Stimulated activated CD8-positive, alpha-beta memory T cell treated with anti-CD3 and anti-CD28 coated beads, Interleukin-4, amount 100 ng/mL, for 48 hours (primary cell): ENCODE measurements at places on chromosomes 12 and 14.

GRCh38 chr12:54935235-54935951, 49.2 kb downstream of the TESPA1 start:
- DNase-seq = peak; percentile 59

DNA sequence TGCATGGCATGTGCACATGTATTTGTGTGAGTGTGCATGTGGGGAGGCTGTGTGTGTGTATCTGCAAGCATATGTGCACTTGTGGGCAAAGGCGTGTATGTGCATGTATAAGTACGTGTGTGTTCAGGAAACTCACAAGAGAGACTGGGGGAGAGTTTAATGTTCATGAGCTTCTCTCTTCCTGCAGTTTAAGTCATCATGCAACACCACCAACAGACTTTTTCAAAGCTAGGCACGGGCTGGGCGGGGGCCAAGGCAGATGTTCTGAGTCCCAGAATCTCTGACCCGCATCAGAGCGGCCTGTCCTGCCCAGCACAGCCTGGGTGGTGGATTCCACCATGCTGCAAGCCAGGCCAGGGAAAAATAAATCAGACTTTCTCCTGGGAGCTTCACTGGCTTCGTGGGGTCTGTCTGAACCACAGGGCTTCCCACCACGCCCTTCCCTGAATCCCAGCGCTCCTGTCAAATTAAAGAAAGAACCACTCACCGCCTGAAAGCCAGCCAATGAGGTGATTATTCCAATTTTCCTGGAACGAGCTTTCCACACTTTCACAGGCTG, 75.7 kb downstream of the PITPNM2 start:
- DNase-seq = no peak

DNA sequence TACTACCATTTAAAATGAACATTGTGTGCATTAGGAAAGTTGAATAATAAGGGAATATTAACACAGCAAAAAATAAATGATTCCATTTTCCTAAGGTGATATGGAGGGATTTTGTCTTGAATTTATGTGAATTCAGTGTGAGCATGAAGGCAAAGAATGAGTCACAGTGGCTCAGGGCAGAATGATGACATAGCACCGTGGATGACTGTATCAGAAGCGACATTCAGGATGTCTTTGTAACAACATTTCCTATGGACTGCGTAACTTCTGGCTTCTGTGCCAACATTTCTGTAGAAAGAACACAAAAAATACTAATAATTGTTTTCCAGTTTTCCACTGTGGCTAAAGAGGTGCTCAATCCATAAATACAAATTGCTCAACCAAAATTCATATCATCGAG, 54.6 kb downstream of the TTC8 start:
- no peak for DNase-seq

DNA sequence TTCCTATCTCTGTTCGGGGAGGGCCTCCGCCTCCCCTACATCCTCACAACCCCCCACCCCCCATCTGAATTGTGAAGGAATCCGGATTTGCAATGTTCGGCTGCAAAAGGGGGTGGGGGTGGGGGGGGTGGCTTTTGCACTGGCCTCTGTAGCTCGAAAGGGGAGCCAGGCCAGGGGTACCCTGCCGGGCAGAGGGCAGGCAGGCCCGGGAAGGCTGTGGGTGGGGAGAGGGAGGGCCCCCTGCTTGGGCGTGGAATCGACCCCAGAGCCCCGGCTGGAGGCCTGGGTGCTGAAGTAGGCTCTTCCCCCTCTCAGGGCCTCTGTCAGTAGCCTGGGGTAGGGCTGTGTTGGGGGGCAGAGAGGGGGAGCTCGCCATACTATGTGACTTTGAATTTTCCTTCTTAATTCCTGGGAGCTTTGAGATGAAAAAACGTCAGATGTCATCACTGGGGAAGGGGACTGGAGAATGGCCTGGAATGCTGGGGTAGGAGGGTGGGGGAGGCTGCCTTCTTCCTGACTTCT, 1.1 kb downstream of the LRP1 start:
- DNase-seq = no peak

DNA sequence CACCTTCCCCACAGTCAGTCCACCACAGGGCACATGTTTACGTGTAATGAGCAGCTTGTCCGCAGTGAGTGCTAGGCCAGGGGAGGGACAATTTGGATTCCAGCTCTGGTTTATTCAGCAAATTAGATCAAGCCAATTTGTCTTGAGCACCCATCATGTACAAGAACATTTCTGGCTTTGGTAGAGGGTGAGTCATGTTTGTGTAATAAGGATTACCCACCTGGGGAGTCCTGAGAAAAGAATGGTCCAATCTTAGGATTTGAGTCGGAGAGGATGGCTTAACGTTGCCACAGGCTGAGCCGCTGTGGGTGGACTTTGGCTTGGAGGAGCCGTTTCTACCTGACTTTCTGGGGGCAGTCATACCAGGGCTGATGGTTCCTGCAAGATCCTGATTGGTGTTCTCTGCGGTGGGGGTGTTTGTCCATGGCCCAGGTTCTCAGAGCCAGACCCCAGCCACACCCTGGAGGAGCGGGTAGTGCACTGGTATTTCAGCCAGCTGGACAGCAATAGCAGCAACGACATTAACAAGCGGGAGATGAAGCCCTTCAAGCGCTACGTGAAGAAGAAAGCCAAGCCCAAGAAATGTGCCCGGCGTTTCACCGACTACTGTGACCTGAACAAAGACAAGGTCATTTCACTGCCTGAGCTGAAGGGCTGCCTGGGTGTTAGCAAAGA, 143.7 kb downstream of the SMOC1 start:
- DNase-seq = no peak

- DNase-seq = no peak
Observed at GRCh38 chr12:108614041-108614440, 16.2 kb upstream of the TMEM119 start.

DNA sequence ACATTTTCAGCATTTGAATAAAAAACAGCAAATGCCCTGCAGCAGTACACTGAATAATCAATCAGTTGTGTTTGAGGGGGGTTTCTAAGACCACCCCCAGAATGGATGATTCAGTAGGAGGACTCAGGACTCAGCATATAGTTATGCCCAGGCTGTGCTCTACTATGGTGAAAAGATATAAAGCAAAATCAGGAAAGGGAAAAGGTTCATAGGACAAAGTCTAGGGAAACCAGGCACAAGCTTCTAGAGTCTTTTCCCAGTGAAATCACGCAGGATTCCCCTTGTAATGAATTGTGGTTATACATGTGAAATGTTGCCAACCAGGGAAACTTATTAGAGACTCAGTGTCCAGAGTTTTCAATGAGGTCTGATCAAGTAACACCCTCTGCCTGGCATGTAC, 25.0 kb upstream of the SLC17A8 start:
- no peak for DNase-seq

- DNase-seq = no peak
Observed at GRCh38 chr12:115945491-115945885, 332.0 kb downstream of the MED13L start.

- no peak for DNase-seq
Observed at GRCh38 chr14:52310541-52310940, 3.6 kb upstream of the PTGER2 start.

GRCh38 chr14:83611491-83611890, 1918.5 kb upstream of the FLRT2 start:
- no peak for DNase-seq

DNA sequence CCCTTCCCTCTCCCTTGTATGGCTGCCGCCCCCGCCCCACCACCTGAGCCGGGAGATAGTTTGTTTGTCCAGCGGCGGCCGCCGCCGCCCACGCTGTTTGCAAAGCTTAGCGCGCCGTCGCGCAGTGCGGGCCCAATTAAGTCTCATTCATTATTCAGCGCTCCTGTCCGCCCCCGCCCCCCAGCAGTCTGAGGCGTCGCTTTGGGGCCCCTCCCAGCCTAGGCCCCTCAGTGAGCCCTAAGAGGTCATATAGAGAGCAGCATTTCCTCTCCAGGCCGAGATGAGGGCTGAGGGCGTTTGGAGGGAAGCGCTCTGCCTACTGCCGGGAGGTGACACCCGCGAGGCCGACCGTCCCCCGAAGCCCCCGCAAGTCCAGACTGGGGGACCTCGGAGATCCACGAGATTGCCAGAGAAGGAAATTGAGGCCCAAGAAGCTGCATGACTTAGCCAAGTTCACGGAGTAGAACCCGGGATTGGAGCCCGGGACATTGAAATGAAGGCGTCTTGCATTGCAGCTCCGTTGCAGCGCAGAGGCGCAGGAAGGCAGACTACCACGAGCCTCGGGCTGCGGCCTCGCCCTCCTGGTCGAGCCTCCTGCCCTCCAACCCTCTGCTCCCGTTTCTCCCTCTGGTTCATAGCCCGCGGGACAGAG, at the start of gene DNAJC22:
Gene DNAJC22, plus strand, starts transcription at position 230 of the 652 bp plus-strand sequence. CDS start 1,985 bp downstream, outside the sequence.
- peak; percentile 57 for DNase-seq

- no peak for DNase-seq
Observed at GRCh38 chr14:105184461-105184860, 3.3 kb upstream of the NUDT14 start.

DNA sequence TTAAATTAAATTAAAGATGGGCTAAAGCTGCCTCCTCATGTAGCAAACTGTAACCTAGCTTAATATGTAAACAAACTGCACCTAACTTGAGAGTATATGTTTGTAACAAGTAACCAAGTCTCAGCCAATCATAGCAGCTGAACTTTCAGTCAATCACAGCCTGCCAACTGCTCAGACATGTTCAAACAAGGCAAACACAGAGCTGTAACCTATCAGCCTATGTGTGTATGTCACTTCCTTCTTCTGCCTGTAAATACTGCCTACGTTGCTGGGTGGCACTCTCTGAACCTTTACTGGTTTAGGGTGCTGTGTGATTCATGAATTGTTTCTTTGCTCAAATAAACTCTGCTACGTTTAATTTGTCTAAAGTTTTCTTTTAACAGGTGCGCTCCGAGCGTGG, 2.9 kb downstream of the SERPINA6 start:
- peak; percentile 10 for DNase-seq

DNA sequence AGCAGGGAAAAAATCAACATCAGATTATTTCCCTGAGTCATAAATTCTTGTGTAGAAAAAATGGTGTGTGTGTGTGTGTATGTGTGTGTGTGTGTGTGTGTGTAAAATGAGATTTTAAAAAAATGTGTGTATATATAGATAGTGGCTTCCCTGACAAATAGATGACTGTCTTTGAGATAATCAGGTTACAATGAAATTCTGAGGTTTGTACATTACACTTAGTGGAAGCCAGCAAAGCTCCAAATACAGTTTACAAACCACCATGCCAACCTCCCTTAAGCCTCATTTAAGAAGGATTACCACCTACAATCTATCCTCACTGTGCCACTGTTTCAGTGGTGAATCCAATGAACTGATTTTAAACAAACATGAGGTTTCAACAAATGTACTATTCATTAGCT, 93.8 kb downstream of the MED13L start:
- no peak for DNase-seq

DNA sequence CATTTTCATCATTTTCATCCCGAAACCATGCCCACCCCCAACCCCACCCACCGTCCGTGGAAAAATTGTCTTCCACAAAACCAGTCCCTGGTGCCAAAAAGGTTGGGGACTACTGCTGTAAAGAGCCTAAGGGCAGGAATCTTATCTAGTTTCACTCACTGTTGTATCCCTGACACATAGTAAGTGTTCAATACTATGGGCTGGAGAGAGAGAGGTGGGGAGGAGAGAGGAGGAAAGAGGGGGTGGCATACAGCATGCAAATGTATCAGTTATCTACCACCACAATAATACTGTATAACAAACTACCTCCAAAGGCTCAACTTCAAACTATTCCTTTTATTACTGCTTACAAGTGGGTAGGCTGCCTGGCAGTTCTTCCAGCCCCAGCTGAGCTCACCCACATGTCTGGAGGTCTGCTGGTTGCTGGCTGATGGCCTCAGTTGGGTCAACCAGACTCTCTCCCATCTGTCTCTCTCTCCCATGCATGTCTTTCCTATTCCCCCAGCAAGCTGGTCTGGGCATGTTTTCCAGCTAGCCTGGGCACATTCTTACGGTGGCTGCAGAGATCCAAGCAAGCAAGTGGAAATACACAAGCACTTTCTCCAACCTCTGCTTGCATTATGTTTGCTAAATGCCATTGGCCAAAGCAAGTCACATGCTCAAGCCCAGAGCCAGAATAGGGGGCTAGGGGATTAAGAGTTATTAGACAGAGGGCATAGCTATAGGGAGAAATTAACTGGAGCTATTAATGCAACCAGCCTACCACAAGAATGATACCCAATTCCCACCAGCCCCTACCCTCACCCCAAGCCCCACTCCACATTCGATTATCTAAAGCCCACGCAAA, 31.6 kb upstream of the FICD start:
- no peak for DNase-seq

DNA sequence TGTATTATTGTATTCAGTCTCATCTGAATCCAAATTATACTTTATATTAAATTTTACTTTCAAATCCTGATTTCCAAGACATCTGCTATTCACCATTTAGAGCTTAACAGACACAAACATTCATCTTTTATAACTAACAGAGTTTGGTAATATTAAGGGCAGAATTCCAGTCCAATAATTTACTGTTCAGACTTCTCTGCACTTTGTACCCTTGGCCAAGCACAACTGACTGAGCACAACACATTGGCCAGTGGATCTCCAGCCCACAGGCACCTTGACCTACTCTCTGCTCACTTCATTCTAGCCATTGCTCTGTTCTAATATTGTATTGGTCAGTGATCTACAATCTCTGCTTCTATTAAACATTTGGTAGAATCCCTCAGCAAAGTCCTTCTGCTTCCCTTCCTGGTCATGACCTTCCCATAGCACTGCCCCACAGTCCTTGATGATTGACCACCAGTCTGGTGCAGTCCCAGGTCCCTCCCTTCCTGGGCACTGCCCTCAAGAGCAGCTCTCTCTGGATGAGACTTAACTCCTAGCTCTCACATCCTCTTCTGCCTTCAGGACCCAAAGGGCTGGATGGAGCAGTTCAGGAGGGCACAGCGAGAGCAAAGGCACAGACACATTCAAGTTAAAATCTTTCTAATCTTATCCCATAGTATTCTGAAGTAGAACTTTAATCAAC, 97.7 kb upstream of the OVCH1 start:
- DNase-seq = no peak

- DNase-seq = no peak
Observed at GRCh38 chr12:65620046-65620445, 204.2 kb upstream of the HMGA2 start.

- DNase-seq = no peak
Observed at GRCh38 chr12:2856051-2856450, 788 bp downstream of the TEX52 start.

DNA sequence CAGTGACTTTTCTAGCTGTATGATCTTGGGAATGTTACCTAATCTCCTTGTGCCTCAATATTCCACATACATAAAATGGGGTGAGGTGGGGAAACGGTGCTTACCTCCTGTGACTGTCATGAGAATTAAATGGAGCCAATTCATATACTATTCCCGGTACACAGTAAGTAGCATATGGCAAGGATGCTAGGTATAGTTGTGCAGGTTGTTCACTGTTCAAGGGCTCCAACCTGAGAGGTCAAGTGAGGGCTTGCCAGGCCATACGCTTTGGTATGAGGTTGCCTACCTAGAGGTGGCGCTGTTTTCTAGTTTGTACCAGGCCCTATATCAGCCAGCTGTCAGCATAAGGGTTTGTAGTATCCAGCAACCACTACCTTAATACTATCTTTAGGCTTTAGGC, 3.6 kb upstream of the BATF start:
- peak; percentile 72 for DNase-seq

- DNase-seq = no peak
Observed at GRCh38 chr14:101395779-101396178, 165.5 kb upstream of the DIO3 start.

GRCh38 chr12:54204316-54204715, 15.5 kb upstream of the SMUG1 start:
- DNase-seq = no peak
